ENCODE measurements at places on chromosomes 7 and 10. TPM values are rescaled to one million over a fixed set of nuclear protein-coding genes. Genes with fewer than 3 reads are reported as not detected.

The C7orf57 gene
- total RNA-seq = 0.52 TPM

The CYP26C1 gene
- total RNA-seq = 0.14 TPM

The VENTX gene
- total RNA-seq = not detected

The ADAM8 gene
- 23.2 TPM for total RNA-seq

The NME8 gene
- total RNA-seq = 1.5 TPM

The CCDC146 gene
- total RNA-seq = 2.7 TPM

The CYP2C19 gene
- not detected for total RNA-seq

The PSD gene
- total RNA-seq = 0.75 TPM

The COBL gene
- 7.3 TPM for total RNA-seq

The IFIT5 gene
- 11.2 TPM for total RNA-seq

The TRIM56 gene
- total RNA-seq = 29.6 TPM

GRCh38 chr7:32250003-32250402 lies 179.8 kb upstream of the PDE1C start:
- no peaks in the 10 kb centered on the region for H3K4me1 ChIP-seq
- no peak for DNase-seq
- peaks cover 27% of the 10 kb centered on the region for H3K27me3 ChIP-seq
- H3K4me3 ChIP-seq = no peak overlapping the region

- H3K4me3 ChIP-seq = no peak overlapping the region
- H3K36me3 ChIP-seq = no peaks in the 10 kb centered on the region
- H3K4me1 ChIP-seq = no peaks in the 10 kb centered on the region
- no peak for DNase-seq
Observed at GRCh38 chr7:25181532-25181931, 46.8 kb downstream of the NPVF start.

- peaks cover 47% of the 10 kb centered on the region for H3K27me3 ChIP-seq
- no peak for DNase-seq
- no peaks in the 10 kb centered on the region for H3K4me1 ChIP-seq
Observed at GRCh38 chr10:11439523-11440053, 171.9 kb downstream of the USP6NL start.

DNA sequence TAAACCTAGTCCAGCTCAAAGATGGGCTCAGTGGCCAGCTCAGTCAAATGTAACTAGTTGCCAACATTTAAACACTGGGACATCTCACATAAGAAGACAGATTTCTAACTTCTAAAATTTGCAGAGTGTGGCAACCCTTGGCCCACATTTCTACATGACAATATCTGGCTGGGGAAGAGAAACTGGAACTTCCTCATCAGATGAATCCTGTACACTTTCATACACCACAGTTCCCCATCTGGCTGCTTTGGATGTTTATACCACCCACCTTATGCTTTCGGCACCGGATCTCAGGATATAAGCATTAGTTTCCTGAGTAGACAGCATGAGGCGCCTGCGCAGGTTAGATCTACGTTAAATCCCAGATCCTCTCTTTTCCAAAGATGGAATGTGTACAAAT lies 199.3 kb downstream of the PRKG1 start:
- peaks cover 26% of the 10 kb centered on the region for H3K27me3 ChIP-seq
- no peaks in the 10 kb centered on the region for H3K4me1 ChIP-seq
- no peak overlapping the region for H3K4me3 ChIP-seq
- DNase-seq = no peak
- H3K27ac ChIP-seq = no peak overlapping the region
- H3K36me3 ChIP-seq = no peaks in the 10 kb centered on the region

GRCh38 chr10:77907900-77908717 lies 18.4 kb downstream of the DLG5 start:
- peak; percentile 68 for DNase-seq
- peaks cover 58% of the 10 kb centered on the region for H3K4me1 ChIP-seq
- H3K4me3 ChIP-seq = no peak overlapping the region
- peak overlapping the region; percentile 76 for H3K27ac ChIP-seq
- peaks cover 52% of the 10 kb centered on the region for H3K36me3 ChIP-seq
- no peaks in the 10 kb centered on the region for H3K27me3 ChIP-seq

GRCh38 chr10:29317027-29317420 lies 28.2 kb downstream of the LYZL1 start:
- H3K4me1 ChIP-seq = no peaks in the 10 kb centered on the region
- no peak overlapping the region for H3K4me3 ChIP-seq
- H3K36me3 ChIP-seq = no peaks in the 10 kb centered on the region
- no peak for DNase-seq
- peaks cover 30% of the 10 kb centered on the region for H3K27me3 ChIP-seq
- H3K27ac ChIP-seq = no peak overlapping the region

GRCh38 chr7:13651167-13651566 lies 338.3 kb downstream of the ETV1 start:
- H3K27ac ChIP-seq = no peak overlapping the region
- no peaks in the 10 kb centered on the region for H3K36me3 ChIP-seq
- H3K4me1 ChIP-seq = no peaks in the 10 kb centered on the region
- no peak overlapping the region for H3K4me3 ChIP-seq

- DNase-seq = no peak
- no peak overlapping the region for H3K27ac ChIP-seq
- H3K36me3 ChIP-seq = no peaks in the 10 kb centered on the region
- H3K4me1 ChIP-seq = no peaks in the 10 kb centered on the region
Observed at GRCh38 chr10:83190614-83191013, 948.7 kb upstream of the GHITM start.

GRCh38 chr7:30559611-30560010 lies 35.1 kb upstream of the GARS1 start:
- H3K4me3 ChIP-seq = no peak overlapping the region
- H3K27me3 ChIP-seq = no peaks in the 10 kb centered on the region
- peak; percentile 33 for DNase-seq
- peaks cover 24% of the 10 kb centered on the region for H3K36me3 ChIP-seq
- H3K4me1 ChIP-seq = peaks cover 9% of the 10 kb centered on the region

DNA sequence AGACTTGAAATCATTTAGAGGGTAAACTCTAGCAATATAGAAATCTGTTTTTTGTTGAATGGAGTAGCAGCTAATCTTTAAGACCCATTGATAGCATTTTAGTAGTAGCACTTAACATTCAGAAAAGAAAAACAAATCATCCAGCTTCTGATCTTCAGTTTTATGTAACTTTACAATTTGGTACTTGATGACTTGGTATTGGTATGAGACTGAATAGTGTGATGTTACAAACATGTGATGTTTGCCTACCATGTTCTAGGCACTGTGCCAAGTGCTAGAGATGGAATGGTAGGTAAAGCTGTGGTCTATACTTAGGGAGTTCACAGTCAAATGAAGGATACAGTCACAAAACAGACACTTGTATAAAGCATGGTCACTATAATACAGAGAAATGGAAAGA lies 21.3 kb downstream of the ZEB1 start:
- H3K27ac ChIP-seq = no peak overlapping the region
- H3K36me3 ChIP-seq = no peaks in the 10 kb centered on the region
- DNase-seq = no peak
- no peak overlapping the region for H3K4me3 ChIP-seq

GRCh38 chr7:22952306-22953015 lies 61.5 kb downstream of the HYCC1 start:
- no peak overlapping the region for H3K27ac ChIP-seq
- H3K4me3 ChIP-seq = no peak overlapping the region
- H3K36me3 ChIP-seq = peaks cover 9% of the 10 kb centered on the region
- H3K27me3 ChIP-seq = no peaks in the 10 kb centered on the region

DNA sequence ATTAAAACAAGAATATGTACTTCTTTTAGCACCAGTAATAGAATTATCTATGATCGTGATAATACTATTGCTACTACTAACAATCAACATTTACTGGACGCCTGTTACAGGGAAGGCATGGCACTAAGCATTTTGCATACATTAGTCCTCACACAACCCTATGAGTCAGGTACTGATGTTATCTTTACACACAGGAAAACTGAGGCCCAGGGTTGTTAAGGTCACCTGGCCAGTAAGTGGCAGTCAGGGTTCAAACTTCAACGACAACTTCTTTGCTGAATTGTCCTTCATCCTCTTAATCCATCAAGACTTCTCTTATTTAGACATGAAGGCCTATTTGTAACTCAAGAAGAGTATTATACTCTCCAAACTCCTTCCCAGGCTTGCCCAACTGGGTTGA lies 41.9 kb upstream of the ACSL5 start:
- H3K4me1 ChIP-seq = peaks cover 12% of the 10 kb centered on the region
- H3K4me3 ChIP-seq = no peak overlapping the region
- H3K27me3 ChIP-seq = no peaks in the 10 kb centered on the region
- no peak overlapping the region for H3K27ac ChIP-seq
- H3K36me3 ChIP-seq = peaks cover 2% of the 10 kb centered on the region

GRCh38 chr7:4840079-4840501 lies 21.7 kb downstream of the PAPOLB start:
- H3K4me3 ChIP-seq = no peak overlapping the region
- H3K4me1 ChIP-seq = no peaks in the 10 kb centered on the region
- H3K27me3 ChIP-seq = peaks cover 9% of the 10 kb centered on the region
- no peak for DNase-seq
- H3K36me3 ChIP-seq = no peaks in the 10 kb centered on the region

DNA sequence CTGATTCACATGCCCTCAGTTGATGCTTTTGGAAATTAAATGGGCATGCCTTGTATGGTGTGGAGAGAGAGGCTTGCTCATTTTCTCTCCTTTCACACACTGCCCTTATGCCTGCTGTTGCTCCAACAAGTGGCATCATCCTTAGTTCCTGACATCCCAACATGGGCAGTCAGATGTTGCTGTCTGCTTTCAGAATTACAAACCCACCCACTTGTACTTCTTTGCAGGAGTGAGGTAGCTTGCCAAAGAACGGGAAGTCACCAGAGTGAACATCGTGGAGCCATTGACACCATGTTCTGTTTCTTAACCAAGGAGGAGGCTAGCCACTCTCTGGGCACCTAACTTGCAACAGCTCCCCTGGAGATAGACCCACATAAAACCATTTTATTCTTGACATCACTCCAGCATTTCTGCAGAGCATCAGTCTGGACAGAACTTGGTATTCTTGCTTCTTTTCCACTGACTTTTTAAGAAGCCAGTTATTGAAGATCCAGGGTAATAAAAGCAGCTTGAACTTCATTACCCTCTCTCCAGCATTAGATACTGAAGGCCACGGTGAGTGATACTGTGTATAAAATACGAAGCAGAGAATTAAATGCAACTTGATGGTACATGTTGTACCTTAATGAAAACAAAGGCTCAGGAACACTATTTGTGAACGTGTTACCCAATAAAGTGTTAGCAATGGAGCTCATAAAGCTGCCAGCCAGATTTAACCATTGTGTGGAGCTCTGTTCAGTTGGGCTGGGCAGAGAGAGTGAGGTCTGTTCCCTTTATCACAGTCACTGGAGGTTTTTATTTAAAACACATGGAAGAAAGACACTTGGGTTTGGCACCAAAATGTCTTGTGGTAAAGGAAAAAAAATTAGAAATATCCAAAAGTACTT lies 195.8 kb upstream of the HABP2 start:
- no peak overlapping the region for H3K27ac ChIP-seq
- no peak overlapping the region for H3K4me3 ChIP-seq
- no peaks in the 10 kb centered on the region for H3K36me3 ChIP-seq
- H3K27me3 ChIP-seq = peaks cover 62% of the 10 kb centered on the region
- H3K4me1 ChIP-seq = peaks cover 14% of the 10 kb centered on the region

- DNase-seq = no peak
- H3K36me3 ChIP-seq = no peaks in the 10 kb centered on the region
- no peaks in the 10 kb centered on the region for H3K27me3 ChIP-seq
- no peak overlapping the region for H3K27ac ChIP-seq
Observed at GRCh38 chr10:93595378-93596161, 5.5 kb downstream of the RBP4 start.

DNA sequence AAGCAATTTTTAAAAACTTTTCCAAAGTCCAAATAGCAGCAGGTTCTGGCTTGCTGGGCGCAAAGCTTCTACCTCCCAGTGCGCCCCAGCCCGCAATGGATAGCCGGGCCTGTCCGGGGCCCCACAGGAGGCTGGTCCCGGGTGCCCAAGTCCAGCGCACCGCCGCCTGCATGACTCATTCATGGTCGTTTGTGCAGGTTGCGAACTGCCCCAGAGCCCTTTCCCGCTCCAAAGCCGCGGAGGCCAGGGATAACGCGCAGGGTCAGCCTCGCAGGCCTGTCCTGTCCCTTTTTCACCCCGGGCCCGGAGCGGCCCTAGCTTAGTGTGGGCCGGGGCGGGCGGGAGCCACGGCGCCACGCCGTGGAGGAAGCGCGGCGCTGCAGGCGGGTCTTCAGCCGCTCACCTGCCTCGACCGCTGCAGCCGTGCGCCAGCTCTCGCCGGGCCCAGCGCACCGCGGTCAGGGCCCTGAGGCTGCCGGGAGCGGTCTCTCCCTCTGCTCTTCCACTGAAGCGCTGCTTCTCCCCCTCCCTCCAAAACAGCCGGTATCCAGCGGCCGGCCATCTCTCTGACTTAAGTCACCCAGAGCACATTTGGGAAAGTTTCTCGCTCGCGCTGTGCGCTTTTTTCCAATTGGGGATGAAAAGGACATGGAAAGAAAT lies 1.7 kb upstream of the EGR2 start:
- peak overlapping the region; percentile 95 for H3K27ac ChIP-seq
- H3K36me3 ChIP-seq = no peaks in the 10 kb centered on the region
- H3K4me3 ChIP-seq = peak overlapping the region; percentile 95
- H3K27me3 ChIP-seq = no peaks in the 10 kb centered on the region

GRCh38 chr7:78769481-78770101 lies 683.9 kb downstream of the MAGI2 start:
- H3K36me3 ChIP-seq = no peaks in the 10 kb centered on the region
- H3K4me3 ChIP-seq = no peak overlapping the region

DNA sequence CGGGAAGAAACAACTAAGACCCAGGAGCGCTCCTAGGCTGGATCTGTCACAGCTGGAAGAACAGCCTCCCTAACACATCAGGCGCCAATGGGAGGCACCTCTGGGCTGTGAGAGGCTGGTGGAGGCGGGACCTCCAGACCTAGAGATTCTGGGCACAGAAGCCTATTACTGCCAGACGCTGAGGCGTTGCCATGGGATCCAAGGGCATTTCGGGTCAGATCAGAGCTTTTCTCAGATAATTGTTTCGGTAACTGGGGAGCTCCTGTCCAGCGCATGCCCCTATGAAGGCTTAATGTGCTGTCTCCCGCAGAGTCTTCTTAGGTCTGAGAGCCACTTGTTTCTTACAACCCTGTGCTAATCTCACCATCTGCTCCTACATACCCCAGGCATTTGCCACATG lies 339.2 kb downstream of the ZNF716 start:
- no peaks in the 10 kb centered on the region for H3K36me3 ChIP-seq
- no peaks in the 10 kb centered on the region for H3K27me3 ChIP-seq

DNA sequence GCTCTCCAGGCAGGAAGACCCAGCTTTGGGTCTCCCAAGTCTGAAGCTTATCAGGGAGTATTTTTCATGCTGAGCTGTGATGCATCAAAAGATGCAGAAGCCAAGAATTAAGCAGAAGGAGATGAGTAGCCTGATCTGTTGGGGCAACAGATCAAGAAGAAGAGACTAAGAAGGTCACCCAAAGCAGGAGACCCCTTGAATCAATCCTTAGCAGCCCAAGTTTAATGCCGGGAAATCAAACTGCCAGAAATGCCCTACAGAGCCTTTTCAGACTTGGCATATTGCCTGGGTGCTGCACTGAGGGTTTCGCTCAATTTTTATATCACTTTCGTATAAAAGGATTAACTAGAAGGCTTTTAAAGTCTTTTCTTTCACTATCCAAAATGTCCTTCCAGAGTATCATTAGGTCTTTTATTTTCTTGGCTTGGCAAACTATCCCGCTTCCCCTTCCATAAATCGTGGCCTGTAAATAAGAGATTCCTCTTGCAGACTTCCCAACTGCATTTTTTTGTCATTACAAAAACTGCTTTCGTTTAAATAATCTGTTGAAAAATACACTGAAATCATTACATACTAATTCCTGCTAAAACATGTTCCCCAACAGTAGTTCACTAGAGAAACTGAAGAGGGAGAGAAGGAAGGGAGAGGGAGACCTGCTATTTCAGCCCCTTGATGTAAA lies 49.0 kb upstream of the STK17A start:
- no peak overlapping the region for H3K4me3 ChIP-seq
- no peak for DNase-seq
- peaks cover 34% of the 10 kb centered on the region for H3K4me1 ChIP-seq
- H3K27me3 ChIP-seq = no peaks in the 10 kb centered on the region
- no peak overlapping the region for H3K27ac ChIP-seq
- no peaks in the 10 kb centered on the region for H3K36me3 ChIP-seq

Measured in MCF 10A (cell line).